ENCODE measurements at places on chromosomes 3 and 15.

DNA sequence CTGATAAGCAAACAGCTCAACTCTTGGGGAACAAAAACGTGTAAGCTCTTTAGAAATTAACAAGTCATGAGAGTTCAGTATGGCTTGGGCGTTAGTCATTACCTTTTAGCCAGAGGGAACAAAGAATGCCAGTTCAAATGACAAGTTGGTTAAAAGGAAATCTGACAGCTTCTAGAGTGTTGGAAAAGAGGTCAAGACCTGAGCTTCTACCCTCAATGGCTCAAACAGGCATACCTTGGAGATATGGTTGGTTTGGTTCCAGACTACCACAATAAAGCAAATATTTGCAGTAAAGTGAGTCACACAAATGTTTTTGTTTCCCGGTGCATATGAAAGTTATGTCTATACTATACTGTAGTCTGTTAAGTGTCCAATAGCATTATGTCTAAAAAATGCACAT is 136.1 kb downstream of the CACNA1D start:
- no peak for DNase-seq

DNA sequence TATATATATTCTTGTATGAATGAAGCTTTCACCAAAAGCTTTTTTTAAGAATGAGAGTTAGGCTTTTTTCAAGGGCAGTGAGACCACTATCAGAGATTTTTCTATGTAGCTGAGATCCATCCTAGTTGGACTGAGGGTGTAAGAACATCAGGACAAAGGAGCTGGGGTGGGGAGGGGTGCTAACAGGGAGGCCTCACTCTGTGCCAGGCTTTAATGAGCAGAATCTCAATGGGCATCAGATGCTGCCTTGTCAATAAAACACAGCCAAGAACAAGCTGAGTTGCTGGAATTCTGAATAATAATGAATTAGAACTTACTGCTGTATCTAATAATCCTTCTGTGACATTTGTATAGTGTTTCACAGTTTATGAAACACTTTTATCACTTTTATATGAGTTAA is 41.4 kb upstream of the USP3 start:
- DNase-seq, result no peak

GRCh38 chr3:64190517-64191515 is 34.5 kb downstream of the PRICKLE2 start:
- no peak for DNase-seq

GRCh38 chr15:99343881-99344551 is 92.7 kb downstream of the LRRC28 start:
- DNase-seq, result peak; percentile 13

DNA sequence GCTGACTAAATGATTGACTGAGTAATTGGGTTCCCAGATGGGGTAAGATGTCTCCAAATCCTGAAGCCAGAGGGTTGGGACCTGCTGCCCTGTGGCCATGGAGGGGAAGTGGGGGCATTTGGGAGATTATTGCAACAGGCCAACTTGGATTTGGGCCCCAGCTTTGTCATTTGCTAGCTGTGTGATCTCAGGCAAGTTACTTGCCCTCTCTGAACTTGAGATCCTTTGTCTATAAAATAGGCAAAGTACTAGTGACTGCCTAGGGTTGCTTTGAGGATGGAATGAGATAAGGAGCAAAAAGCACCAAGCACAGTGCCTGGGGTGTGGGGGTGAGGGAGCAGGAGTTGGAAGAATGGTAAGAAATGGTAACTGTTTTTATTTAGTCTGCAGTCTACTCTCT is 4.4 kb upstream of the INSYN1 start:
- DNase-seq, result no peak

- DNase-seq, result no peak
Measured at GRCh38 chr3:190097025-190097424, 23.7 kb downstream of the P3H2 start.

DNA sequence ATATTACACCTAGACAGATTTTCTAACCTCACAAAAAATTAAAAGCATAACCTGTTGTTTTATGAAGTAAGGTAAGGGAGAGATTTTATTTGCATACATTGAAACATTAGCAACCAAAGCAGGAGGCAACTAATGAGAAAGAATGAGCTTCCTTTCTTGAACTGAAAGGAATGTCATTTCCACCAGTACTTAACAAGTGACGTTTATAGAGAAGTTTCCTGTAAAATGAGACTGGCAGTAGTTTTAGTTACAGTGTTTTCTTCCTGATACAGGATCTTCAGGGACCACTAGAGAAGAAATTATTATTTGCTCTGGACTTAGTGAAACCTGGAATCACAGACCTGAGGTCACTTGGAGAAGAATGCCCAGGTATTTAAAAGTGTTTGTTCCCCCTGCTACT is 27.4 kb upstream of the FRMD5 start:
- no peak for DNase-seq

GRCh38 chr3:19688767-19689166 is 245.2 kb downstream of the EFHB start:
- DNase-seq, result no peak

DNA sequence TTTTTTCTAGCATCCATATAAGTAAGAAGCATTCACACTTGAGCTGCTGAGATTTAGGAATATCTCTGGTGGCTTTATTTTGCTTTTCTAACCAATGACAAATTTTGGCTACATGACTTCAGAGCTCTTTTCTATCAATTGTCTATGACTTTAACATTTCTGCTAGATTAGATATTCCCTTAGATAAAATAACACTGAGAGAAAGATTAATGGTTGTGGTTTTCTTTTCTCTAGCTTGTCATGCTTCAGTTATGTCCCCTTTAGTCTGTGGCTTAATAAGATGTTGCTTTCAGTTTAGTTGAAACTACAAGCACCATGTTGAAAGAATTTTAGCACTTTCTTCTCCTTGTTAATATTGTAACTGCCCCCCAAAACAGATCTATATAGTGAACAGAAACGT is 665.6 kb upstream of the CCDC54 start:
- no peak for DNase-seq

- no peak for DNase-seq
Measured at GRCh38 chr15:101046826-101047225, 127.7 kb downstream of the LRRK1 start.

Data from stimulated activated CD8-positive, alpha-beta memory T cell treated with anti-CD3 and anti-CD28 coated beads, Interleukin-4, amount 100 ng/mL, for 1 hour (primary cell).